Choroid plexus epithelial cell (primary cell): ENCODE measurements at places on chromosomes 12 and 14.

DNA sequence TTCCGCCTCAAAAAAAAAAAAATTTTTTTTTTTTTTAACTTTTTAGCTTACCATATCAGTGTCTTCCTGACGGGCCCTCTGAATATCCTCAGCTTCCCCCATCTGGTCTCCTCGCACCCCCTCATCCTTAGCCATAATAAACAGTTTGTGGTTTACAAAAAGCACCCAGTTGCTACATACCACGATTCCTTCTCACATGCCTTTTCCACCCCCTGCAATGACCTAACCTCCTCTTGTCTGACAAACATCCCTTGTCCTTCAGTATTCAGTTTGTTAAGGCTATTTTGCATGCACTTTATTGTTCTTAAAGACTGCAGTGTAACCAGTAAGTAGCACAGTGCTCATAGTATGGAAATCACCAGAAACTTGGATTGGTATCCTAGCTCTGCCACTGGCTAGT is 88.5 kb downstream of the PPM1H start:
- DNase-seq: peak; percentile 91

- DNase-seq: no peak
These were observed 35.0 kb upstream of the TUNAR start for GRCh38 chr14:95841668-95842067.

DNA sequence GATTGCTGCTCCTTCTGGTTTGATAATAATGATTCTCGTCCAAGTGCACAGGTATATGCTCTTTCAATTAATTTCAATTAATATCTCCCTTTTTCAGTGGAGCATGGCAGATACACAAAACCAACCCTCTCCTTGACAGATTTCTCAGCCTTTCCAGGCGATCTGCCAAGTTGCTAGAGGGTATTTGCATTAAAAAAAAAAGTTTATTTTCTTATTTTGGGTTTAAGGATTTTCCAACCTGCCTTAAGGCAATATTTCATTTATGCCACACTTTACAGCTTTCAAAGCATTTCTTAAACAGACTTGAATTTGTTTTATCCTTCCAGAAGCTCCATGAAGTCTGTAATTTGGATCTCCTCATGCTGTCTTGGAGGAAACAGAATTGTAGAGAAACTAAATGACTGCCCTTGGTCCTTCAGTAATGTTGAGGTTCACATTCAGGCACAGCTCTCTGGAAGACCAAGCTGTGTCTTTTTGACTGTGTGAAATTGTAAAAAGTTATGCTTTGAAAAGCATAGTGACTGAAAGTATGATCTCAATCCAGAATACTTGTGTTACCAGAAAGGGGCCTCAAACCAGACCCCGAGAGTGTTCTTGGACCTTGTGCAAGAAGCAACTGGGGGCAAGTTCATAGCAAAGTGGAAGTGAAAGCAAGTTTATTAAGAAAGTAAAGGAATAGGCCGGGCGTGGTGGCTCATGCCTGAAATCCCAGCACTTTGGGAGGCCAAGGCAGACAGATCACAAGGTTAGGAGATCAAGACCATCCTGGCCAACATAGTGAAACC is 2.3 kb downstream of the DGLUCY start:
- no peak for DNase-seq

- DNase-seq: no peak
These were observed 187.0 kb upstream of the RASSF8 start for GRCh38 chr12:25771476-25771875.

- DNase-seq: no peak
These were observed 15.1 kb downstream of the FAIM2 start for GRCh38 chr12:49888461-49889151.

- no peak for DNase-seq
These were observed 27.8 kb upstream of the BMAL2 start for GRCh38 chr12:27304856-27305255.

- no peak for DNase-seq
These were observed 9.5 kb downstream of the PAPOLA start for GRCh38 chr14:96511667-96512066.

- DNase-seq: no peak
These were observed 11.2 kb downstream of the AHSA1 start for GRCh38 chr14:77469067-77469505.

DNA sequence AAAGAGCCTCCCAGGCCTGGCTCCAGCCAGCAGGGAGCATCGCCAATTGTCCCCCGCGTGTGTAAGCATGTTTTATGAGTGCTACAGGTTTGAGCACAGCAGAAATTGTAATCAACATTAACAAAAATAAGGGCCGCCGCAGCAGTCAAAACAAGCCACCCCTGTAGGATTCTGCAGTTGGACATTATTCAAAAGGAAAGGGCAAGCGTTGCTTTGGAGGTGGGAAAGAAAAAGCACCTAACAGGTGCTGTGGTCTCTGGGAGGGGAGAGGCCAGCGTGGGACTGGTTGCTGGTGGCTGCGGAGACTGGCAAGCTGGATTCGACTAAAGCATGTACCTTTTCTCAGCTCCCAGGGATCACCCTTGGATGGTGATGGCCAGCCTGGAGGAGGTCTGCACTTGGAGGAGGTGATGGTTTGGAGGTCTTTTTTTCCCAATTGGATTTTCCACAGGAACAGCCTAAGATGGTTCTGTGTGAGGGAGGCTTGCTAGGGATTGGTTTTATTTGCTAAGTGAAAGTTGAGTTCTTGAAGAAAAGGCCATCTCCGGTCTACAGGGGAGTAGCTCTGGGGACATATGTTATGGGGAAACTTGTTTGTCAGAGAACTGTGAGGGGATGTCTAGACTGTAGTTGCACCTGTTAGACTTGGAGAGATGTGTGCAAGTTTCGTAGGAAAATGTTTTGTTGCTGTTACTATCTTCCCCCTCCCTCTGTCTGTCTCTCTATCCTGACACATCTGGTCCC is 2.0 kb downstream of the DYRK2 start:
- no peak for DNase-seq

DNA sequence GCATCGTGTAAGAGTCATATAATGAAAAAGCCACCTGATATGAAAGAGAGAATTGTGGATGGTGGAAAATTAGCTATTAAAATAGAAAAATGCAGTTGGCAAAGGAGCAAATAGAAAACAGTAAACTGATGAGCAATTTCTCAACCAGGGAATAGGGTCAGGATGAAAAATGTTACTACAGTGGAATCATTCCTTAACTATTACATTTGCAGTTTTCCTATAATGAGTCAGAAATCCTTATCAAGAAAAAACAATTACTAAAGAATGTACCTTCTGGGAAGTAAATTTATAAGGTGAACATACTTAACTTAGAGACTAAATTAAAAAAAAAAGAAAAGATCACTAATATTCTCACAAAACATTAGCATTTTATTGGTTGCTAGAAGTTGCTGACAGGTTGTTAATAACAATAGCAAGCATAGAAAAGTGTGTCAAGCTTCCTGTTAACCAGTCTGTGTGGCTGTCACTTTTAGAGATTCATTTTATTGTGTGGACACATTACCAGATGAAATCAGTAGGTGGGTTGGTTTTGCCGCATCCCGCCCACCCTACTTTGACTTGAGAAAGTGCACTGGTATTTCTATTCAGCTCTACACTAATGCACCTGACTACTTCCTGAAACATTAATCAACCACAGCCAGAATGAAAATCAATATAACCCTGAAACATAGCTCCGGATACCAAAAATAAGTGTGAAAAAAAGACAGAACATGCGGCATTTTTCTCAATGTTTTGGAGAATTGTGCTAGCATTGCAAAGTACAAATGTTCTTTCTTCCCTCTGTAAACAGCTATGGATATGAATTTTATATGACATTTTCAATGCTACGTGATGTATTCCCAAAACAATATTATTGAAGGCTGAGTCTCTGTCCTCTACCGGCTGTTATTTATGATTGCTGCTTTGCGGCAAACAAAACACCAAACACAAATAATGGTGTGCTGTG is 576.7 kb downstream of the SLC16A7 start:
- peak; percentile 44 for DNase-seq

DNA sequence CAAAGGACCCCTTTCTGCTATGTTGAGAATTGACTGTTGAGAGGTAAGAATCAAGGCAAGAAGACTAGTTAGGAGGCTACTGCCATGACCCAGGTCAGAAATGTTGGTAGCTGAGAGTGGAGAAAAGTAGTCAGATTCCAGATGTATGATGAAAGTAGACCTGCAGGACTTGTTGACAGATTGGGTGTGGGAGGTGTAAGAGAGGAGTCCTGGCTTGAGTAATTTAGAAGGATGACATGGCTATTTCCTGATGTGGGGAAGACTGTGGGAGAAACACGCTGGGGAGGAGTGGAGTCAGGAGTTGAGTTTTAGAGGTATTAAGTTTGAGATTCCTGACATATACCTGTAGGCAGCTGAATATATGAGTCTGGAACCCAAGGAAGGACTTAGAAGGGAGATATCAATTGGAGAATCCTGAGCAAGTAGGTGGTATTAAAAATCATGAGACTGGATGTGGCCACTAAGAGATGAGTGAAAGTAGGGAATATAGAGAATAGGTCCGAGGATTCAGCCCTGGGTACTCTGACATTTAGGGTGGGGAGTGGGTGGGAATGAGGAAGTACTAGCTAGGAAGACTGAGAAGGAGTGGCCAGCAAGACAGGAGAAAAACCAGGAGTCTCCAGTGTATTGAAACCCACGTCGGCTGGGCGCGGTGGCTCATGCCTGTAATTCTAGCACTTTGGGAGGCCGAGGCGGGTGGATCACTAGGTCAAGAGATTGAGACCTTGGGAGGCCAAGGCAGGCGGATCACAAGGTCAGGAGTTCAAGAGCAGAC is 12.6 kb upstream of the DDX47 start:
- peak; percentile 68 for DNase-seq

- DNase-seq: no peak
These were observed 502.7 kb downstream of the SOX5 start for GRCh38 chr12:23446746-23447145.

- no peak for DNase-seq
These were observed 107.2 kb upstream of the VASH1 start for GRCh38 chr14:76653875-76654572.

GRCh38 chr12:45988264-45988663 is 2.1 kb downstream of the SCAF11 start:
- DNase-seq: peak; percentile 48

- no peak for DNase-seq
These were observed at the start of gene BATF for GRCh38 chr14:75522224-75522982. TSS of gene BATF (plus strand) at chr14:75522469. CDS start at chr14:75522683, 214 bp downstream.

- DNase-seq: no peak
These were observed 66.1 kb downstream of the ARMH4 start for GRCh38 chr14:58085877-58086276.
